ENCODE measurements at places on chromosomes 1 and 21.
A peak's percentile ranks its signal among the peaks of the same experiment; 100 is the strongest.

GRCh38 chr1:213284626-213285025 lies 233.6 kb downstream of the RPS6KC1 start:
- no peaks in the 10 kb centered on the region for H3K4me1 ChIP-seq
- H3K36me3 ChIP-seq = peaks cover 4% of the 10 kb centered on the region
- H3K27ac ChIP-seq = peak overlapping the region; percentile 46
- no peaks in the 10 kb centered on the region for H3K27me3 ChIP-seq

- DNase-seq = peak; percentile 92
- no peaks in the 10 kb centered on the region for H3K27me3 ChIP-seq
- peak overlapping the region; percentile 69 for H3K27ac ChIP-seq
- peaks cover 35% of the 10 kb centered on the region for H3K36me3 ChIP-seq
- peak overlapping the region; percentile 98 for H3K4me3 ChIP-seq
Observed at GRCh38 chr1:100896481-100896982, 642 bp downstream of the SLC30A7 start.

DNA sequence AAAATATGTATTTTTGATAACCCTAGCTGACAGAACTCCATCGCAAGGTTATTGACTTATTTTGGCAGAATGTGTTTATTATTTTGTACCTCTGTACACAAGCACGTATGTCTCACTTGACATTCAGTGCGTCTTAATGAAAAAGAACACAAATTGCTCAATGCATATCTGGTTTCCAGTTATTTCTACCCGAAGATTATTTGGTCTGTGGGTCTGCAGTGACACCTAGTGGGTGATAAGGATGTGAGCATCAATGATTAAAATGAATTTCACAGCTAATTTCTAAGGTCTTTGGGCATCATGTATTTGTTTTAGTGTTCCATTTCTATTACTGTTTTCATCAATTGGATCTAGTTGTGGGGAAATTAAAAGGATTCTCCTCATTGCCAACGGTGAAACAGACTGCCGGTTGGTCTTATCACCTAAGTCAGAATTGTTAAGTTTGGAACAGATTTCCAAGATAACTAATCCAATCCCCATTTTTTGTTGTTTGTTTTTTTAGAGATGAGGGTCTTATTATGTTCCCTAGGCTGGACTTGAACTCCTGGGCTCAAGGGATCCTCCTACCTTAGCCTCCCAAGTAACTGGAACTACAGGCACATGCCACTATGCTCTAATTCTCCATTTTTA lies 13.9 kb downstream of the DDX20 start:
- no peak overlapping the region for H3K4me3 ChIP-seq
- no peaks in the 10 kb centered on the region for H3K4me1 ChIP-seq
- peaks cover 47% of the 10 kb centered on the region for H3K36me3 ChIP-seq
- peak; percentile 84 for DNase-seq
- H3K27me3 ChIP-seq = no peaks in the 10 kb centered on the region

- H3K4me1 ChIP-seq = no peaks in the 10 kb centered on the region
- H3K27ac ChIP-seq = no peak overlapping the region
- no peaks in the 10 kb centered on the region for H3K36me3 ChIP-seq
- DNase-seq = peak; percentile 42
- H3K4me3 ChIP-seq = no peak overlapping the region
Observed at GRCh38 chr1:75265792-75266191, 131.6 kb downstream of the LHX8 start.

DNA sequence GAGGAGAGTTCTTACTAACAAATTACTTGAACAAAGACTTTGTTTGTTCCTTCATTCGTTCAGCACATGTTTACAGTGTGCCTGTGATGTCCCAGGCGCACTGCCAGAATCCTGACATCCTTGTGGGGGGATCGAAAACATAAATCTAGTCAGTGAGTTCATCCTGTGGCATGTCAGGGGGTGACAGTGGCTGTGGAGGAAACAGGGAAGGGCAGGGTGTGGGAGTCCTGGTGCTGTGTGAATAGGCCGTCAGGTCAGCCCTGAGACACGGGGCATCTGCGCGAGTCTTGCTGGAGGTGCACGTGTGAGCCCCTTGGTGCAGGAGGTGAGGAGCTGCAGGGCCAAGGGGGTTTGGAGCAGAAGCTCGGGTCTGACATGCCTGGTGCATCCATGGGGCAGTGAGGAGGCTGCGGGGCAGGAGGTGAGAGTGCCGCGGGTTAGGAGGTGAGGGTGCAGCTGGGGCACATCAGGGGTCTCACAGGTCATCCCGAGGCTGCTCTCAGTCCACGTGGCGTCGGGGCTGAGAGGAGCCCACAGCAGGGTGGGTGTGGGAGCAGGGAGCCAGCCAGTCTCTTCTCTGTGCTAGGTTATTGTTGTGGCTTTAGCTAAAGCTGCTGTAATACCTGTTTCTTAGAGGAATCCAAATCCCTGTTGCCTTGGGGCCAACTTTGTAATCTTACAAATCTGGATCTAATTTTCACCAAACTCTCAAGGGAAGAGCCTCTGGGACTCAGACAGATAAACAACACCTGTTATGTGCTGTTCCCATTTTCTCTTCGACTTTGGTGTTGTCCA lies 93.4 kb downstream of the PCBP3 start:
- H3K4me1 ChIP-seq = peaks cover 1% of the 10 kb centered on the region
- H3K36me3 ChIP-seq = peaks cover 10% of the 10 kb centered on the region
- no peak overlapping the region for H3K27ac ChIP-seq
- no peaks in the 10 kb centered on the region for H3K27me3 ChIP-seq
- no peak for DNase-seq

DNA sequence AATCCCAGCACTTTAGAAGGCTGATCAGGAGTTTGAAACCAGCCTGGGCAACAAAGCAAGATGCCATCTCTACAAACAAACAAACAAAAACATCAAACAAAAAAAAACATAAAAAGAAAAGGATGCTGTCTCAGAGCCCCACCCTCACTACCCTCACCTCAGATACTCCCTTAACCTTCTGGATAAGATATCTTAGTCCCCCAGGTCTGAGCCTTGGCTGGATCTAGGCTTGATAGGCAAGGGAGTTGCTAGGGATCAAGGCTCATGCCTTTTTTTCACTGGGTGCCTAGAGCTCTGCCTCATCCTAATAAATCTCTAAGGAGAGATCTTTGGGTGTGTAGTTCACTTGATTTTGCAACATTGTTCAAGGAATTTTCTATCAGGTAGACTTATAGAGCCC lies 7.4 kb downstream of the HDAC1 start:
- peaks cover 4% of the 10 kb centered on the region for H3K4me1 ChIP-seq
- H3K27ac ChIP-seq = no peak overlapping the region
- peaks cover 12% of the 10 kb centered on the region for H3K36me3 ChIP-seq
- no peaks in the 10 kb centered on the region for H3K27me3 ChIP-seq
- DNase-seq = no peak
- H3K4me3 ChIP-seq = no peak overlapping the region

- H3K27ac ChIP-seq = no peak overlapping the region
- H3K4me1 ChIP-seq = peaks cover 3% of the 10 kb centered on the region
- H3K4me3 ChIP-seq = no peak overlapping the region
- no peak for DNase-seq
- no peaks in the 10 kb centered on the region for H3K27me3 ChIP-seq
Observed at GRCh38 chr21:38833117-38833516, 27.4 kb downstream of the ETS2 start.

- peak; percentile 94 for DNase-seq
- no peak overlapping the region for H3K27ac ChIP-seq
- H3K4me1 ChIP-seq = peaks cover 10% of the 10 kb centered on the region
- H3K4me3 ChIP-seq = no peak overlapping the region
- H3K27me3 ChIP-seq = peaks cover 3% of the 10 kb centered on the region
Observed at GRCh38 chr1:204320382-204320804, 39.3 kb downstream of the PLEKHA6 start.

- H3K36me3 ChIP-seq = no peaks in the 10 kb centered on the region
- no peak overlapping the region for H3K4me3 ChIP-seq
Observed at GRCh38 chr1:190001187-190001586, 476.5 kb downstream of the BRINP3 start.

DNA sequence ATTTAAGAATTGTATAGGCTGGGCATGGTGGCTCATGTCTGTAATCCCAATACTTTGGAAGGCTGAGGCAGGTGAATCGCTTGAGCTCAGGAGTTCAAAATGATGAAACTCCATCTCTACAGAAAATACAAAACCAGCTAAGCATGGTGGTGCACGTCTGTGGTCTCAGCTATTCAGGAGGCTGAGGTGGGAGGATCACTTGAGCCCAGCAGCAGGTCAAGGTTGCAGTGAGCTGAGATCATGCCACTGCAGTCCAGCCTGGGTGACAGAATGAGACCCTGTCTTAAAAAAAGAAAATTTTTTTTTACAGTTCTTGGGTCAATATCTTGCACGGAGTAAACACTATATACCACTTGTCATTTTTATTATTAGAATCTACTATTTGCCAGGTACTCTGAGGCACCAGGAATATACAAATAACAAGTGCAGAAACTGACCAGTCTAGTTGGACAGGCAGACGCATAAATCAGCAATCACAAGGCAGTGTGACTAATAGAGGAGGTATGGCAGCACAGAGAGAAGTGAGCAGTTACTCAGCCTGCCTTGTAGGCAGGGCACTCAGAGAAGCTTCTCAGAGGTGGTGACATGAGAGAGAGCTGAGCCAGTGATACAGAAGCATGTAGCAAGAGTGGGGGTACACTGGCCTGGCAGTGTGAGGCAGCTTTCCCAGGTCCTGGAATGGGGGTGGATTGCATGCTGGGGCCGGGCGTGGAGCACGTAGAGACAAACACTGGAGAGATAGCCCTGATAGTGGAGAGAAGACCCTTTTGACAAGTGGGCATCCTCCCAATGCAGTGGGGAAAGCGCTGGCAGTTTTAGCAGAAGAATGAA lies 8.0 kb downstream of the PHLDA3 start:
- H3K4me3 ChIP-seq = peak overlapping the region; percentile 67
- H3K27me3 ChIP-seq = no peaks in the 10 kb centered on the region
- peaks cover 59% of the 10 kb centered on the region for H3K4me1 ChIP-seq
- DNase-seq = peak; percentile 99

- H3K27me3 ChIP-seq = no peaks in the 10 kb centered on the region
- DNase-seq = peak; percentile 51
- H3K4me3 ChIP-seq = no peak overlapping the region
Observed at GRCh38 chr1:43968348-43968948, 1.4 kb upstream of the DPH2 start.

DNA sequence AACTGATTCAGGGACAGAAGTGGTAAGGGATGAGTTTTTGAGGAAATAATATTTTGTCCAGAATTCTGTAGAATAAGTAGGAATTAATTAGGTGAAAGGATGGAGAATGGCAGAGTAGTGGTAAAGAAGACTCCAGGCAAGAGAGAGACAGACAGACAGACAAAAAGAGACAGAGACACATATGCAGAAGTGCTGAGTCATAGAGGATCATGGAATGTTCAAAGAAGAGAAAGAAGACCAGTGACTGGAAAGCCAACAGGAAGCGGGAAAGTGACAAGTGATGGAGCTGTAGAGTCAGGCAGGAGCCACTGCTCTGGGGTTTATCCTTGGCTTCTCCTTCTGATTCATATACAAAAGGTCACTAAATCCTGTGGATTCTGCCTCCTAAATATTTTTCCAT lies 85.9 kb downstream of the UROD start:
- H3K4me1 ChIP-seq = no peaks in the 10 kb centered on the region
- no peaks in the 10 kb centered on the region for H3K36me3 ChIP-seq
- H3K27me3 ChIP-seq = no peaks in the 10 kb centered on the region
- H3K27ac ChIP-seq = no peak overlapping the region
- no peak overlapping the region for H3K4me3 ChIP-seq

DNA sequence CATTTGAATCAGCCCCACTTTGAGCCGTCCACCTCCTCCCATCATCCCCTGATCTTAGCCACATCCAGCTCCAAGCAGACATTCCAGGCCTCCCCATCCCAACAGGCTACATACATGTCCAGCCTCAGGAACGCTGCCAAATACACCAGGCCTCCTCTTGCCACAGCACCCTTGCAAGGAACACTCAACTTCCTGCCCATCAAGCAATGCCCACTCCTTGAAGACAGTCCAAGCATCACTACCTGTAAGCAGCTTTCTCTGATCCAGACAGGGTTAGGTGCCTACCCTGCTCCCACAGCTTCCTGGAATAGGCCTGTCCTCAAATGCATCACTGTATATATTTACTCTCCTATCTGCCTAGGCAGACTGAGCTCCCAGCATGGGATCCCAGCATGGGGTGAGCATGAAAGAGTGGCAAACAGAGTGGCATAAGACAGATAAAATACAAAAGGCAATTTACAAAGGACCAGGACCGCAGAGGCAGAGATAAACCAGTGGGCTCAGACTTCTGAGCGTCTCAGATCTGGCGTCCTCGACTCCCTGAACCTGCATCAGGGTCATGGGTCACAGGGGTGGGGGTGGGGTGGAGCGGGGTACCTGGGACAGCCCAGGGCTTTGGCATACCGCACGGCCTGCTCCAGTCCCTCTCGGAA lies 816 bp downstream of the HYI start:
- H3K4me1 ChIP-seq = peaks cover 16% of the 10 kb centered on the region
- no peaks in the 10 kb centered on the region for H3K27me3 ChIP-seq
- peak; percentile 49 for DNase-seq
- peak overlapping the region; percentile 8 for H3K4me3 ChIP-seq
- H3K36me3 ChIP-seq = peaks cover 46% of the 10 kb centered on the region
- peak overlapping the region; percentile 85 for H3K27ac ChIP-seq

- DNase-seq = no peak
- no peaks in the 10 kb centered on the region for H3K36me3 ChIP-seq
- H3K27ac ChIP-seq = no peak overlapping the region
- H3K4me1 ChIP-seq = no peaks in the 10 kb centered on the region
- H3K4me3 ChIP-seq = no peak overlapping the region
Observed at GRCh38 chr1:57285992-57286391, 137.9 kb downstream of the DAB1 start.

- H3K36me3 ChIP-seq = no peaks in the 10 kb centered on the region
- H3K27ac ChIP-seq = no peak overlapping the region
- peaks cover 9% of the 10 kb centered on the region for H3K4me1 ChIP-seq
- H3K4me3 ChIP-seq = peak overlapping the region; percentile 73
- DNase-seq = no peak
Observed at GRCh38 chr1:47995306-47996050, 1.7 kb downstream of the TRABD2B start.

- peak; percentile 50 for DNase-seq
- H3K27me3 ChIP-seq = no peaks in the 10 kb centered on the region
- peak overlapping the region; percentile 11 for H3K27ac ChIP-seq
- H3K4me1 ChIP-seq = peaks cover 26% of the 10 kb centered on the region
- no peak overlapping the region for H3K4me3 ChIP-seq
Observed at GRCh38 chr1:43987159-43987902, 4.1 kb upstream of the CCDC24 start.
